ENCODE measurements at places on chromosomes 16 and 17.
A peak's percentile ranks its signal among the peaks of the same experiment; 100 is the strongest.

DNA sequence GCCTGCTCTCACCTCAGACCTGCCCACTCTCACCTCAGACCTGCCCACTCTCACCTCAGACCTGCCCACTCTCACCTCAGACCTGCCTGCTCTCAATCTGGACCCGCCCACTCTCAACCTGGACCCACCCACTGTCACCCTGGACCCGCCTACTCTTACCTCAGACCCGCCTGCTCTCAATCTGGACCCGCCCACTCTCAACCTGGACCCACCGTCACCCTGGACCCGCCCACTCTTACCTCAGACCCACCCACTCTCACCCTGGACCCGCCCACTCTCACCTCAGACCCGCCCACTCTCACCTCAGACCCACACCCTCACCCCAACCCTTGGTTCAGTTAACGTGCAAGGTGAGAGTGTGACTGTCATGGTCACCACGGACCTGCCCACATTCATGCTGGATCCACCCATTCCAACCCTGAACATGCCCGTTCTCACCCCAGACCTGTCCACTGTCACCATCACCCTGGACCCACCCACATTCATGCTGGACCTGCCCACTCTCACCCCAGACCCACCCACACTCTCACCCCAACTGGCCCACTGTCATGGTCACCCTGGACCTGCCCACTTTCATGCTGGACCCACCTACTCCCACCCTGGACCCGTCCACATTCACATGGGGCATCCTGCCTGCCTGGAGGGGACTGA, 31.2 kb upstream of the ENPP7 start:
- DNase-seq: no peak

- no peak for DNase-seq
Measured at GRCh38 chr16:84003038-84003437, 35.0 kb downstream of the NECAB2 start.

GRCh38 chr16:69322343-69322742, 8.0 kb downstream of the PDF start:
- DNase-seq: no peak

DNA sequence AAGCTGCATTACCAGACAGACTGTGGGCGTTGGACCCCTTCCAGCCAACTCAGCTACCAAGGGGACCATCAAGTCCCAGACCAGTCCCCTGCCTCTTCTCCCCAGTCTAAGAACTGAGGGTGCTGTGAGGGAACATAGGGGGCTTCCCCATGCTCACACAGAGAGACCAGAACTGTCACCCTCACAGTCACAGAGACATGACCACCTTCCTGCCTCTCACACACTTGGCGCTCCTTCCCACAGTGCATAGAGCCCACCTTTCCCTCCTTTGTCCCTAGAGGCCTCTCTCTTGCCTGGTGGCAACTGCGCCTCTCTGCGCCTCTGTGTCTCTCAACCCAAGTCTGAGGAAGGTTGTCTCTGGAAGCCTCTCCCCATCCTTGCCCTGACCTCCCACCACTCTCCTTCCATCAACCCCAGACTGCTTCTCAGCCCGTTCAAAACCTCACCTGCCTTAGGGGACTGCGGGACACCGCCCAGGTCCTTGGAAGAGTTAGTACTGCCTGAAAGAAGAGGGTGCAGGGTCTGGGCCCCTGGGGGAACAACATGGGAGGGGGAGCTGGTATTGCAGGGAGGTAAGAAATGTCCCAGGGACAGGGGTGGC, 6.1 kb upstream of the LHX1 start:
- no peak for DNase-seq

GRCh38 chr17:35210741-35211140, 16.5 kb upstream of the SLC35G3 start:
- DNase-seq: no peak

DNA sequence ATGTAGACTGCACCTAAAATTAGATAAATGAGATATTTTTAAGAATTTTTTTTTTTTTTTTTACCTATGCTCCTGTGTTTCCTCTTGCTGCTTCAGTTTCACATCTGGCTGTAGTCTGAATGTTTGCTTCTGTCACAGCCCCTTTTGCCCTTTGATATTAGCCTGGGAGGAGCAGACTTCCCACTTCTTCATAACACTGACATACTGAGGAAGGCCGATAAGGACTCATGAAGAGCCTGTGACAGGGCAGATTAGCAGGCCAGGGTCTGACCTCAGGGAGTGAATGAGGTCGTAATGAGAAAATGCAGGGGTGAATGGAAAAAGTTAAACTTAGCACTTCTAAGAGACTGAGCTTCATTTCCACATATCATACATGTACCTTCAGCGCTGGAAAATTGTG, at the start of gene SLFN14:
Gene SLFN14, minus strand, starts transcription at position 117 of the 400 bp plus-strand sequence. CDS start 2,757 bp downstream, outside the sequence.
- no peak for DNase-seq

DNA sequence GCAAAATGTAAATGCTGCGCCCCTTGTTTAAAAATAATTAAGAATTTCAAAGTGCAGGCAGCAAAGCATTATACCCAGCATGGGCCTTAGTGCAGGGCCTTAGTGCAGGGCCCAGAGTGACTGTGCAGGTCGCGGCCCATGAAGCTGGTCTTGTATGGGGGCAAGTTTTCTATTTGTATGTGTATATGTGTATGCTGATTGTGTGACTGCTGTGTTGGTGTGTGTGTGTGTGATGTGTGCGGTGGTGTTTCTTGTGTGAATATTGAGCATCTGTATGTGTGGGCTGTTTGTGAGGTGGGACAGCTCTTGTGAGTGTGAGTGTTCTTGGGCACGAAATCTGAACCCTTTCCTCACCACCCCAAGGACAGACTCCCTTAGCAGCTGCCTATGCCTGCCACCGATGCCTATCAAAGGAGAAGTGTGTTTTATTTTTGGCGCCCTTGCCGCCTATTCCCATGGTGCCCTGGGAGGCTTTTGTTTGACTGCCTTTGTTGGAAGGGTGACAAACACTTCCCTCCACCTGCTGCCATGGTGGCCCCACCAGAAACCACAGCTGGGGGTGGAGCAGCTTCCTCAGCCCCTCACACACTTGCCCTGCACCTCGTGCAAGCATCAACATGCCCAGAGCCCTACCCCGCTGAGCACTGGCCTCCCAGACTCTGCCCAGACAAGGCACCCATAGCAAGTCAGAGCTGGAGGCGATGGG, 18.0 kb downstream of the CCR7 start:
- no peak for DNase-seq

DNA sequence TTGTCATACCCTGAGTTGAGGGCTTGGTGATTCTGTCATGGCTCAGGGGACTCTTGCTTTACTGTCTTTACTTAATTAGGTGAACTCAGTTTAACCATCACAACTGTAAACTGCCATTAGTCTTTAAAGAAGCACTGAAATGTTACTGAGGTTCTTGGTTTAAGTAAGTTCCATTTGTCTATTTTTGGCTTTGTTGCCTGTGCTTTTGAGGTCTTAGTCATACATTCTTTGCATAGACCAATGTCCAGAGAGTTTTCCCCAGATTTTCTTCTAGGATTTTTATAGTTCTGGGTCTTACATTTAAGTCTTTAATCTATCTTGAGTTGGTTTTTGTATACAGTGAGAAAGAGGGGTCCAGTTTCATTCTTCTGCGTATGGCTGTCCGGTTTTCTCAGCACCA, 137.5 kb downstream of the SOCS1 start:
- DNase-seq: no peak

- no peak for DNase-seq
Measured at GRCh38 chr17:5895276-5895675, 174.9 kb upstream of the WSCD1 start.

- DNase-seq: no peak
Measured at GRCh38 chr16:48965386-48965785, 316.3 kb downstream of the CBLN1 start.

- no peak for DNase-seq
Measured at GRCh38 chr17:50332196-50332595, 13.7 kb upstream of the XYLT2 start.

- DNase-seq: no peak
Measured at GRCh38 chr16:67182288-67182687, 1.5 kb downstream of the MATCAP1 start.

DNA sequence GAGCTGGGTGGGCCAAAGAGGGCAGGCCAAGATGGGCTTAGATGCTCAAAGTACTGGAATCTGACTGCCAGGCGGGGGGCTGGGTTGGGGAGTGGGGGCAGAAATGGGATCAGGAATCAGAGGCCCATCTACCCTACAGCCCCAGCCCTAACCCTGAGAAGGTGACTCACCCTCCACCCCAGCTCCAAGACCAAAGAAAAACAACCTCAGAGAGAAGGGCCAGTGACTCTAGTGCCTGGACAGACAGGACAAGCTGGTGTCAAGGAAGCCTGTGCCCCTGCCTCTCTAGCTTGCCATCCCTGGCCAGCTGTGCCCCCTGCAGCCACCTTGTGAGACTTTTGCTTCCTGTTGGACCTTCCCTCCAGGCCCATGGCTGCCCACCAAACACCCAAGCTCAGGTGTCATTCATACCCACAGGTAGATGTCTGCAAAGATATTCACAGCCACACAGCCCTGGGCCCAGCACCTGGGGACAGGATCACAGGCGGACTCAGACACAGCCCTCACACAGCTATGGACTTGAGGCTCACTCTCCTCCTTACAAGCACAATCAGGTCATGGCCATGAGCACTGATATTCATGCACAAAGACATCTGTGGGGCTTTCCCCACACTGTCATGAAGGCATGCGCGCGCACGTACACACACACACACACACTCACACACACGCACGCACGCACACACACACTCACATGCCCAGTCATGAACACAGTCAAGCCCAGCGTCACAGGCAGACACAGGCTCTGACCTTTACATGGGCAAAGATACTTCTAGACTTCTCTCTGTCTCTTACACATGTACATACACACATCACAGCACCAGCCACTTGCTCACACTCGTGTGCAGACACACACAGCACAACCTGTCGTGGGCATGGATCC, 2.8 kb downstream of the WNT3 start:
- DNase-seq: no peak

- no peak for DNase-seq
Measured at GRCh38 chr17:59361386-59361785, 29.9 kb downstream of the YPEL2 start.

DNA sequence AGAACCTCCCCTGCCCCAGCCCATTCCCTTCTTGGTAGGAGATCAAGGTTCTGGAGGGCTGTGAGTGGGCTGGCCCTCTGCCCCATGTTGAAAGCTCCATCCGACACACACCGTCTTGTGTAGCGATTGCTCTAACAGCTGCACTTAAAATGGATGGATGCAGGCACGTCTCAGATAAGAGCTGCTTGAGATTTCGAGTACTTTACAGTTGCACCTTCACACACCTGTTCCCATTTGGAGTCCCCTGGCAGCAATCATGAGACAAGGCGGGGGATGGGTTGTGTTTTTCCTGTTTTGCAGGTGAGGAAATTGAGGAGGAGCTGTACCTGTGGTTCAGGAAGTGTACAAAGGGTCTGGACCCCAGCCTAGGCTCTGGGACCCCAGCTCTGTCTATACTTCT, 25.6 kb upstream of the TAC4 start:
- DNase-seq: no peak

GRCh38 chr17:79047923-79048825, 24.2 kb downstream of the C1QTNF1 start:
- DNase-seq: no peak

GRCh38 chr16:46638947-46639925, 18.1 kb upstream of the SHCBP1 start:
- no peak for DNase-seq

DNA sequence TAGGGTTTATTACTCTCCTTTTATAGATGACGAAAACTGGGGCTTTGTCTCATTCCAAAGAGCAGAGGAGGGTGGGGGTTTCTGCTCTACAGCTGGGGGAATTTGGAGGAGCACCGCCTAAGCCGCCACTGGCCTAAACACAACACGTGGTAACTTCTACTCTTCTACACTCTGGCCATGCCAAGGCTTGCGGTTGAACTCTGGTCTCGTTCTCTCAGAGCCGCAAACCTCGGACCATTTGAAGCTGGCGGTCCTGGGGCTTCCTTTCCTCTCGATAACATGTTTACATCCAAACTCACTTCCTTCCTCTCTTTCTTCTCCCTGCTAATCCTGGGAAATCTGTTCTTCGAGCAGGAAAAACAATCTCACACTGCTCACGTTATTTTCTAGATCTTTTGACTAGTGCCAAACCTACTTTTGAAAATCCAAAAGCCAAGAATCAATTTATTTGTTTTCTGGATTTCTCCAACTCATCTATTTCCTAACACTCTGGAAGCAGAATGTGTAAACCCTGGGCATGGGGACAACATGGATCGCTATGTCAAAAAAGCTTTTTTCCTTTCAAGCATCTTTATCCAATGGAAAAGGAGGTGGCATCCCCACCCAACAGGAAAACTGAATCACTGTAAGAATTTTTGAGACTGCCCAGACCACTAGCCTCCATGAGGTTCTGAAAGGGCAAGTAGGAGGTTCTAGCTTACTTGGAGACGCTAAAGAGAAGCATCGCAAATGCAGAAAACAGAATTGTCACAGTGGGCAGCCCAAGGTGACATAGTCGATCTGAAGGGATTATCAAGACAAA, 13.6 kb upstream of the EEF2K start:
- peak; percentile 50 for DNase-seq

DNA sequence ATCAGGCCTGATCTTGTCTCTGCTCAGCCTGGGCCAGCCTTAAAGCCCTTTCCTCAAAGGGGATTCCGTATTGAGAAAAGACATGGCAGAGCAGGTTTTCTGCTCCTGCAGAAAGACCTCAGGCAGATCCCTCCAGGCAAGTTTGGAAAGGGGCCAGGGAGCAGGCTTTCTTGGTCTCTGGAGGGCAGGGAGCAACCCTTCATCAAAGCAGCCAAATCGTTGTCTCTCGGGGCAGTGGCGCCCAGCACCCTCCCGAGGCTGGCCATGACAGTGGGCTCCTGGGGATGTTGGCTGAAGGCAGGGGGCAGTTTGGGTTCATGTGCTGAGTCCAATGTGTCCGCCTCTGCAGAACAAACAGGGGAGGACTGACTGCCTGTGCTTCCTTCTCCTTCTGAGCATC, 168.4 kb upstream of the WSCD1 start:
- DNase-seq: no peak

GRCh38 chr17:75737133-75737962, 16.1 kb downstream of the ITGB4 start:
- DNase-seq: no peak

DNA sequence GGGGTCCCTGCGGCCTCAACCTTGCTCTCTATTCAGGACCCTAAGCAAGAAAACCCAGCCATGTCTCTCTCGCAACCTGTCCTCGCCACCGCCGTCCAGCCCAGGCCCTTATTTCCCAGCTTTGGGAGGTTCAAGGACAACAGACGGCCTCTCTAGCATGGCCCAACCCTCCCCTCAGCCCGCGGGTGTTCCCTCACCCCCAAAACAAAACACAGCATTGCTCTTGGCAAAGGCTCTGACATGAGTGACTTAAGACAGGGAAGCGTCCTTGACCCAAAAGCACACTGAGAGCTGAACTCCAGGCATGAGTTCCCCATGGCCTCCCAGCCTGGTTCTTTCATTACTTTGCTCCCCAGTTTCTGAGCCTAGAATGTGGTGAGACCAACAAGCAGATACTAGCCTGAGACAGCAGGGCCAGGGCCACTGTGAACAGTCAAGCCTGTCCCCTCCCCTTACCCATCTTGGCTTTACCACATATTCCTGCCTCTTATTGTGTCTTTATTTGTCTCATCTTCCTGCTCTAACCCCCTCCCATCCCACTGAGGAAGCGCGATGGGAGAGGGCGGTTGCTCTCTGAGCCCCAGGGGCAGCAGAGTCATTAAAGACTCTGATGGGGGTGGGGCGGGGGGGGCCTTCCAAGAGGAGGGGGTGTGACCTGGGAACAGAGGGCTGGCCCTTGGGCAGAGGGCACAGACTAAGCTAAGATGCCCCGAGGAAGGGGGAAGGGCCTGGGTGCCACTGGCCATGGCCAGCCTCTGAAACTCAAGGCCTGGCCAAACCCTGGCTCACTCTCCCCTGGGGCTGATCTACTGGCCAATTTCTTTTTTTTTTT, 11.8 kb downstream of the SREBF1 start:
- DNase-seq: no peak

Data from activated T-helper 1 cell treated with anti-CD3 and anti-CD28 coated beads, Interleukin-2, amount 50 U/mL, for 16 hours (primary cell).